ENCODE measurements at places on chromosomes 1 and 21.

GRCh38 chr1:203480084-203480483, 4.5 kb downstream of the PRELP start:
- no peak for DNase-seq

DNA sequence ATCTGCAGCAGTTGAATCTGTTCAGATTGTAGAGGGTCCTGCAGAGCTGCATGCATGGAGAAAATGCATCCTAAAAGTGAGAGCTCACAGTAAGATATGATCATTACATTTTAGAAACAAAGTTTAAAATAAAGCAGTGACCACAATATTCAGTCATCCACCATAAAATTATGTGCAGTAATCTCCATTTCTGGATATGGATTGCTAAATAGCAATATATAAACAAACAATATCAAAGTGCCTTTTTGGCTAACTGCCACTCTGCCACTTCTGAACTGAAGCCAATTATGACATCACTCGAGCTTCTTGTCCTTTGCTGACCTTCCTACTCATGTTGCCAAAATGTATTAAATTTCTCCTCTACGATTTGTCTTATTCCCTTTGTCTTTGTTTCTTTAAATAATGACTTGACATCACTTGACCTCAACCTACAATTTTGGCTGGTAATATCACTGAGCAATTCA, 262.0 kb upstream of the CXADR start:
- no peak for DNase-seq

DNA sequence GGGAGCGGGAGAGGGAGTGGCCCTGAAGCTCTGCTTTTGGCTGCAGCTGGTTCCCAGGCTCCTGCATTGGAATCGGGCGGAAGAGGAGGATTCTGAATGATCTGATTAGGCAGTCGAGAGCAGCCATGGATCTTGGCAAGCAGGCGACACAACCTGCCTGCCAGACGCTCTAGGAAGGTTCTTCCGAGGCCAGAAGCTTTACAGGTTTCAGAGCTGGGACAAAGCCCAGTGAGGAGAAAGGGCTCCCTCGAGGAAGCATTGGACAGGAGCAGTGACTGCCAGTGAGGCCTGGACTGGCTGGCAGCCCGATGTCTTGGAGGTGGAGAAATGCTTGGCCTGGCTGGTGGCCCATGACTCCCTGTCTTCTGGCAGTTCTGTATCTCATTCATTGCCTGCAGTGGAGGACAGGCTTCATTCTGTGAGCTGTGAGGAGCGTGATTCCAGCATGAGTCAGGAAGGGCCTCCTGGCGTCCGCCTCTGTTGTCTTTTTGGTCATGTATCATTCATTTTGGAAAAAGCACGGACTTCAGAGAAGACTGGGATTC, 132.7 kb upstream of the IPO9 start:
- DNase-seq: no peak

DNA sequence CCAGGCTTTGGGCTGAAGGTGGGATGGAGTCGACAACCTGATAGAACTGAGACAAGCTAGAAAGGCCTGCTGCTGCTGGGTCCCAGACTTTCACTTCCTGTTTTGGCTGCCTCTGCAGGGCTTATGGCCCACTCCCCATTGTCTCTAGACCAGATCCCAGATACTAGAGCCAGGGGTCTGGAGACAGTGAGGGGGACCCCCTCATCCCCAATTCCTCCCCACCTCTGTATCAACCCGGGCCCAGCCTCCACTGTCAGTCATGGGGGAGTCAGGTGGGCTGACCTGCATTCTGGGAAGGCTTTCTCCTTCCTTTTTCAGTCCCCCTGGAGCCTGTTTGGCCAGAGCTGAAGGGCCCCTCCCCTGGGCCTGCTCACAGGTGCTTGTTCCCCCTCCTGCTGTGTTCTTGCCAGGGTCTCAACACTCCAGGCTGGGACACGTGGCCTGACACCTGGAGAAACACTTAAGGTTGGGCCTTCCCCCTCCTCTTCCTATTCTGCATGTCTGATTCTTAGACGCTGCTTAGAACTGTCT, 18.0 kb upstream of the ETV3L start:
- no peak for DNase-seq

DNA sequence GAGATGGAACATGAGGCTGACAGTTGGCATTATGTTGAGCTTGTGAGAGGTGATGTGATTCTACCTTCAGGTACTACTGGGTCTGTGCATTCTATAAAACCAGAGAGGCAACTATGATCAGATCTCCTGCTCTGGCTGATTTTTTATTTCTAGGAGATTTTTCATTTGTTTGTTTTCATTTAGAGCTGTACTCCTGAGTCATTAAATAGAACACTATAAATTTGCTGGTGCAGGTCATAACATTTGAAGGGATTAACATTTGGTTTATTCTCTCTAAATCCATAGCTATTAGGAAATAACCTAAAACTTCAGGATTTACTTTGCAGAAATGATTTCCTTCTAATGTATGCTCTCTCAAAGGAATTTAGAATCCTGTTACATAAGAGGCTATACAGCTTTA, 42.9 kb downstream of the MAGI3 start:
- no peak for DNase-seq

DNA sequence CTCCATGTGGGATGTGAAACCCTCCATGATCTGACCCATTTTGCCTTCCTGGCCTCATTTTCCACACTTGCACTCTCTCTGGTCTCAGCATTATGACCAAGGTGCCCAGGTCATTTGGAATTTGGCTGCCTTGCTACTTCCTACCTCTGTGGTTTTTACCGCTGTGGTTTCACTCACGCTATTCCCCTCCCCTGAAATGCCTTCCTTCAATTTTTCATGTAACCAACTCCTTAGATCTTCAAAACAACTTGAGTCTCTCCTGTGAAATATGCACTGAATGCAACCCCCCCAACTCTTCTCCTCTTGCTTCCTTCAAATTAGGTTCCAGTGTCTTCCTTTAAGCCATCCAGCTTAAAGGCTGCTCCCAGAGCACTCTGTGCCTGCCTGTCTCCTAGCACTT, 50.1 kb downstream of the PHC2 start:
- DNase-seq: no peak

DNA sequence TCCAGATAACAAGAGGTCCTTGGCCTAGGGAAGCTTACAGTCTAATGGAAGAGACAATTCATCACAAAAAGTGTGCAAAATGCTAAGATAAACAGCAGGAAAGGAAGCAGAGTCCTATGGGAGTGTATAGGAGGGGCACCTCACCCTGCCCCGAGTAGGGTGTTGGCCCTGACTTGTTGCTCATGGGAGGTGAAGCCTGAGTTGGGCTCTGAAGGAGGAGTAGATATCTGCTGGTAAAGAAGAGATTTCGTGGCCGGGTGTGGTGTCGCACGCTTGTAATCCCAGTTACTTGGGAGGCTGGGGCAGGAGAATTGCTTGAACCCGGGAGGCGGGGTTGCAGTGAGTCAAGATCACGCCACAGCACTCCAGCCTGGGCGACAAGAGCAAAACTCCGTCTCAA, 18.6 kb upstream of the GPR37L1 start:
- no peak for DNase-seq

GRCh38 chr21:26570203-26570602, 2.9 kb downstream of the CYYR1 start:
- no peak for DNase-seq

GRCh38 chr1:7482772-7483495, 288.2 kb upstream of the VAMP3 start:
- DNase-seq: no peak

- DNase-seq: no peak
These were observed 50.4 kb upstream of the NRDC start for GRCh38 chr1:51928896-51929295.

- peak; percentile 20 for DNase-seq
These were observed 104.8 kb upstream of the DPT start for GRCh38 chr1:168833801-168834224.

DNA sequence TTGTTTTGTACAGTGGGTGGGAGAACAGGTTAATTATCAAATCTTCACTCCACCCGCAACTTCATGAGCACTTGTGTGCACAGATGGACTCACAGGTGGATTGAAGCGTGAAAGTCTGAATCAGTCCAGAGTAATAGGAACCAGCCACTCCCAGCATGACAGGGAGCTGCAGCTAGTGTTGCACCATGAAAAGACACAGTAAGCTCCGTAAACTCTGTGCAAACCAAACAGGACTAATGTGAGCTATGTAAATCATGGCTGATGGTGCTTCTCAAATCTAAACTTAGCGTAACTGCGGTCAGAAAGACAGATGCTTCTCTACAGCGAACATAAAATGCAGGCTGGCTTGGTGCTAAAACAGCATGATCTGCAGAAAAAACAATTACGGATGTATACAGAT, 114.4 kb downstream of the CENPF start:
- DNase-seq: no peak

DNA sequence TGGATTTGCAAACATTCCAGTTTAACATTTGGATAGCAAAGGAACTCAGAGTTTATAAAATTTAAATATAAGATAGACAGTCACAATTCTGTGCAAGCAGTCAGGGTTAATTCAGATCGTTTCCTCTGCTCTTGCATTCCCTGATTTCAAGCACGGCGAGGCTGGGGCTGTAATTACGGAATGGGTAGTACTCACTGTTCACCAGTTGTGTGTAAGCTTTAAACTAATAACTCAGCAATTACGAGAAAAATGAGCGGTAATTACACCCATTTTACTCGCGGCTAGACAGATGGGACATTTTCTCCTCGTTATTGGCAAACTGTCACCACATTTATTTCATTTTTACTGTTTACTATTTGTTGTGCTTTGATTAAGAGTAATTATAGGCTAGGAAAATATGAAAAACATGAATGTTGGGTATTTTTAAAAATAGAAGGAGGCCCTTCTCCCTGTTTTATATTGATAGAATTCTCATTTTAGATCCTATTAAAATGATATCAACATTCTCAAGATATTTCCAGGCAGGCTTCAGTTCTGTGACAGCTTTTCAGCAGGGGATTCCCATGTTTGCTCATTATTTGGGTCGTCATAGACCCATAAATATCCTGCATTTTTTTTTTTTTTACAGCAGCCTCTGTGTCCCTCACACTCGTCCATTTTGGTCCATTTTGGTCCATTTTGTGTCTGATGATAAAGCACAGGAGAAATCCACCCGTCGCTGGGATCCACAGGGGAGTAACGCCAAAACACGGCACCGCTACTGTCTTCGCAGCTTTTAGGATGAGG, 208.3 kb downstream of the DSCAM start:
- no peak for DNase-seq

DNA sequence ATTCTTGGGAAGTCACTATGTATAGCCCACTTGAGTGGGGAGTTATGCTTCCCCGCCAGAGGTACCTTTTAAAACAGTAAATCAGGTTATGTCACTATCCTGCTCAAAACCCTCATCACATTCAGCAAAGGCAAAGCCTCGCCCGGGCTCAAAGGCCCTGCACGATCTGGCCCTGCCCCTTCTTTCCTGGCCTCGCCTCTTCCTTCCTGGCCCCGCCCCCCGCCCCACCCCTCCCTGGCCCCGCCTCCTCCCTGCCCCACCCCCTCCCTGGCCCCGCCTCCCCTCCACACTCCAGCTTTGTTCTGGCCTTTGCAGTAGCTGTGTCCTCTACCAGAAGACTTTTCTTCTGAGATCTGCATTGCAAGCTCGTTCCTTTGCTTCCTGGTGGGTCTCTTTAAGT, 6.6 kb downstream of the LDLRAD2 start:
- peak; percentile 48 for DNase-seq

DNA sequence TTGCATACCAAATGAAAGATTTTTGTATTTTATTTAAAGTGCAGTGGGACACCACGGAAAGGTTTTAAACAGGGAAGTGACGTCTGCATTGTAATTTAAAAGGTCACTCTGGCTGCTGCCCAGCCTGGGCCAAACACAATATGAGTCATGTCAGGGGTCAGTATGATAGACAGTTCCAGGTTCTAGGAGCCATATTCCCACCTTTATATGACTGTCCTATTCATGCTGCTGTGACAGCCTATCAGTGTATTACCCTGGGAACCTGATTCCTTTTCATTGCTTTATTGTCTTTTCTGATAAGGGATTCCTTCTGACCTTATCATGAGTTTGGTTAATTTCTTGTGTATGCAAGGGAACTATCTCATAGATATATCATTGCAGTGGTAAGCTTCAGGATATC, 5.3 kb downstream of the VANGL1 start:
- no peak for DNase-seq

DNA sequence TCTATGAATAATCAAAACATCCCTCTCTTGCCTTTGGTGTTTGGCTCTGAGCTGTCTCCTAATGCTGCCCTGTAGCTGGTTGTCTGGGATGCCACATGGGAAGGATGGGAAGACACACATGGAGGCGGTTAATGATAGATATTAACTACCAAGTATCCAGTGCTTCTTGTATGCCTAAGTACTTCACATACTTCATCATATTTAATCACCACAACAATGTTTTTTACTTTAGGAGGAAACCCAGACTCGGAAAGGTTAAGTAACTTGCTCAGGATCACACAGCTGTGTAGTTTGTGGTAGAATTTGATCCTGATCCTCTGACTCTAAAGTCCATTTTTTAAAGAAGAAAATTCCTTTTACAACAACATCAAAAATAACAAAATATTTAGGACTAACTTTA, 88.0 kb downstream of the HHAT start:
- DNase-seq: no peak

GRCh38 chr1:9253004-9253403, 18.4 kb downstream of the H6PD start:
- no peak for DNase-seq

DNA sequence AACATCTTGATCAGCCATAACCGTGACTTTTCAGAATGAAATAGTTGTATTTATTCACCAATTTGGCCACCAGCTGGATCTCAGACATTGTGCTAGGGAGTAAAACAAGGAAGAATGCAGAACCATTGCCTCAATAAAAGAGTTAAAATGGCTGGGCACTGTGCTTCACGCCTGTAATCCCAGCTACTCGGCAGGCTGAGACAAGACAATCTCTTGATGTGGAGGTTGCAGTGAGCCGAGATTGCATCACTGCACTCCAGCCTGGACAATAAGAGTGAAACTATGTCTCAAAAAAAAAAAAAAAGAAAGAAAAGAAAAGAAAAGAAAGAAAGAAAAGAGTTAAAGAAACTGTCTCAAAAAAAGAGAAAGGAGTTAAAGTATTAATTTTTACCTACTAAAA, 199.5 kb downstream of the TPR start:
- DNase-seq: no peak

DNA sequence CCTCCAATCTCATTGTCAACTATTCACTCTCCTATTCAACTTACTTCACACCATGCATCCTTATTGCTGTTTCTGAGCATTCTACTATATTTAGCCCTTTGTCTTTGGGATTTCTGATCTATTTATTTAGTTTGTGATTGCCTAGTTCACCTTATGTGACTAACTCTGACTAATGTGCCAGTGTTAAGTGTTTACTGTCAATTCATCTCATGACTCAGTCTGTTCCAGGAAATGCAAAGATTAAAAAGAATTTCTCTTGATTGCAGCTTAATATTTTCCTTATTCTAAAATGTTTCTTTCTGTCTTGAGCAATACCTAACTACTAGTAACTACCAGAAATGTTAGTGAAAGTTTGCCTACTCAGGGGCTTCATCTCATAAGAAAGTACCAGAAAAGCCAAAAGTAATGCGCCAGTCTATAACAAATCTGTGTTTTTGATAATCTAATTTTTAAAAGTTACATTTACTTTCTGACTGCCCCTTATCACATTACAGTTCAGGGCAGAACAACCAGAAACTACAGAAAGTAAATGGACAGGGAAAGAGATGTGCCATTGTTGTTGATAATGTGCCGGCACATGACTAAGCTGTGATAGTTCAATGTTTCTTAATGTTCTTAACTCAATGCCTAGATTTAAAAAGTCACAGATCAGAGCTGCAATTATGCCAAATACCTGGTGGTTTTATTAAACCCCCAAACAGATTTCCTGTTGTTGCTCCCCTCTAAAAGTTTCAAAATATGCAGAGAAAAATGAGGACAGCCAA, 556.5 kb downstream of the PTBP2 start:
- DNase-seq: no peak

GRCh38 chr1:88812366-88812765, 79.0 kb downstream of the GTF2B start:
- no peak for DNase-seq
